RCC 7860 (cell line): ENCODE measurements at places on chromosomes 16 and 17.
A peak's percentile ranks its signal among the peaks of the same experiment; 100 is the strongest.

GRCh38 chr17:63439687-63440086, 6.4 kb downstream of the CYB561 start:
- no peak for DNase-seq

GRCh38 chr16:86888231-86889053, 310.1 kb downstream of the FOXL1 start:
- DNase-seq: no peak

DNA sequence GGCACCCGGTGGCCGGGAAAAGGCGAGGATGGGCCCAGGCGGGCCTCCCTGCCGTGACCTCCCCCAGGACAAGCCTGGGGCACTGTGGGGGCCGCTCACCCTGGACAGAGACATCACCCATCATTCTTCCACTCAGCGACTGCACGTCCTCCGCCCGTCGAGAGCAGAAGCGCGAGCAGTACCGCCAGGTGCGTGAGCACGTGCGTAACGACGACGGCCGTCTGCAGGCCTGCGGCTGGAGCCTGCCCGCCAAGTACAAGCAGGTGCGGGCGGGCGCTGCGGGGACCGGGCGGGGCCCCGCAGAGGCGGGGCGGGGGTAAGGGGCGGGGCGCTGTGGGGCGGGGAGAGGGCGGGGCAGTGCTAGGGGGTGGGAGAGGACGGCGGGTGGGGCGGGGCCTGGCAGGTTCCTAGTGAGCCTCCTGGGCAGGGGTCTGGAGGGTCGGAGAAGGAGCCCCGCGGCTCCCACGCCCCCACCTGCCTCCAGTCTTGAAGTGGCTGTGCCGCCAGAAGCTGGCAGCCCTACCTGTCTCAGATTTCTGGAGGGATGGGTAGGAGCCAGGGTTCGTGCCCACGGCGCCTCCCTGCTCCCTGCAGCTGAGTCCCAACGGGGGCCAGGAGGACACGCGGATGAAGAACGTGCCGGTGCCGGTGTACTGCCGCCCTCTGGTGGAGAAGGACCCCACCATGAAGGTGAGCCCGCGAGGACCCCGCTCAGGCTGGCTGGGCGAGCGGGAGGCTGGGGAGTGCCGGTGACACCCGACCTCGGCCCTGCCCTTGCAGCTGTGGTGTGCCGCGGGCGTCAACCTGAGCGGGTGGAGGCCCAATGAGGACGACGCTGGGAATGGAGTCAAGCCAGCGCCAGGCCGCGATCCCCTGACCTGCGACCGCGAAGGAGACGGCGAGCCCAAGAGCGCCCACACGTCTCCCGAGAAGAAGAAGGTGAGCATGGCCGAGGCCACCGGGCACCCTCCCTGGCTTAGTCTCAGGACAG, 7.5 kb downstream of the NME3 start:
- no peak for DNase-seq

- peak; percentile 98 for DNase-seq
These were observed 14.0 kb upstream of the SPHK1 start for GRCh38 chr17:76370261-76370993.

DNA sequence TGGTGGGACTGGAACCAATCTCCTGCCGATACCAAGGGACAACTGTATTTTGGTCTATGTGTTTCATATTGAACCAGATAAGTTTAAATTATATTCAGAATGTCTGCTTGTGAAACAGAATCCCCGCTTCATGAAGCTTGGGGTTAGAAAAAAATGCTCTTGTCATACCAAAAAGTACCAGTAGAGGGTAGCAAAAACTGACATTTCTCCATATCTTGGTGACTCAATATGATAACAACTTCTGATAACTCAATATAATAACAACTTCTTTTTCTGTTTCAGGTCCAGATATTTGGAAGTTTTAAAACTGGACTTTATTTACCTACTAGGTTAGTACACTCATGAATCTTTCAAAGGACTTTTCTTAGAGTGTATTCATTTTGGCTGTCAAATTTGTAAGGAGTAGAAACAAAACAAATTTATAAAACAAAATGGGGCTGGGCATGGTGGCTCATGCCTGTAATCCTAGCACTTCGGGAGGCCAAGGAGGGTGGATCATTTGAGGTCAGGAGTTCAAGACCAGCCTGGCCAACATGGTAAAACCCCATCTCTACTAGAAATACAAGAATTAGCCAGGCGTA, 52.3 kb upstream of the ADCY7 start:
- peak; percentile 54 for DNase-seq

DNA sequence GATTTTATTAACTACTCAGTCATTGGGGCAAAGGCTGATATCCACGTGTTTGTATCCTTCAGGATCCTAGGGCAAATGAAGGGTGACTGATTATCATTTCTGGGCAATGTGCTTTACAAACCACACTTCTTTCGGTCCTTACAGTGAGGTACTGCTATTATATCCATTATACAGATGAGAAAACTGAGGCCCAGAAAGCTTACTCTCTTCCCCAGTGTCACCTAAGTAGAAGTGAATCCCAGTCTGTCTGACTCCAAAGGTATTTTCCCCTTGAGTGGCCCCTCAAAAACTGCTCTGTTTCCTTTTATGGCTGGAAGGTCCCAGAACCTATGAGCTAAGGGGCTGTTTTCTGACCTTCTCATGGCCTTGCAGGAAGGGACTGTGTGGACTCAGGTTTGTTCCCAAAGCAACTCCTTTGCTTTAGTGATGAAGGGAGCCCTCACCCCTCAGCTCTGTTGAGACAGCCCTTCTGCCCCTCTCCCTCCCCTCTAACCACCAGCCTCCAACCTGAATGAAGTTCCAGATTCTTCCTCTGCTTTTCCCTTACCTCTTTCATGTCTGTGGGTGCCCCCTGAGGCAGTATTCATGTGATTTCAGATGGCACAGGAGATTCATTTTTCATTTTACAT, 27.4 kb upstream of the ADGRG1 start:
- DNase-seq: no peak

DNA sequence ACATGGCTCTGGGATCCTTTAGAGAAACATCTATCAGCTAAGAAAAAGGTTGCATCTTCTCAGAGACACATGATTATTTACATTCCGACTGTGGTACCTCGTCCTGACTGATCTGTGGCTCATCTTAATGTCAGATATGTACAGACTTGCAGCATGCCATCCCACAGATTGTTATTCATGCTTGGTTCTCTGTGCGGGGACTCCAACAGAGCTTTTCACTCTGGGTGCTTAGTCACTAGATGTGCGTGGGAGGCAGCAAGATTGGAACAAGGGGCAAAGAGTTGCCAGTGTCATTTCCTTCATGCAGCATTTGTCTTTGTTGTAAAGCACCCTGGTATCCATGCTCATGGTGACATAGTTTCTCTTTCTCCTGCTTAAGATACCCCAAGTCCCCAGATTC, 179.1 kb upstream of the CACNG5 start:
- peak; percentile 67 for DNase-seq

DNA sequence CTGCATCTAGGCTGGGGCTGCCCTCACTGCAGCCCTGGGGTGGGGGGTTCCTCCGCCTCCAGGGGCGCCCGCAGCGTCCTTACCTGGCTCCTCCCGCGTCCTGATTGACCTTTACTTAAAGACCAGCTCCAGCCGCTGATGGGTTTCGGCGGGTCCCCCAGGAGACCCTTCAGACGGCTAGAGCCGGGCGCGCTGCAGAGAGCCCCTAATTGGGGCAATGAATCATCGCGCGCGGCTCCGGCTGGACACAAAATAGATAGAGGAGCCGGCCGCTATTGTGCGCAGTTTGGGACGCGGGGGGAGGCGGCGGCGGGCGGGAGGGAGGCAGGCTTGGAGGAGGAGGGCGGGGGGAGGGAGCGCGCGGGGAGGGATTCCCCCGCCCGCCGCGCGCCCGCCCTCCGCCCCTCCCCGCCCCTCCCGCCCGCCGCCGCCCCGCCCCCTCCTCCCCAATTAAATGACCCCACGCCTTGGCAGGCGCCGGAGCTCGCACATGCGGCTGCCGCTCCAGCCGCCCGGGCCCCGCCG, 56.5 kb upstream of the CIBAR2 start:
- no peak for DNase-seq

DNA sequence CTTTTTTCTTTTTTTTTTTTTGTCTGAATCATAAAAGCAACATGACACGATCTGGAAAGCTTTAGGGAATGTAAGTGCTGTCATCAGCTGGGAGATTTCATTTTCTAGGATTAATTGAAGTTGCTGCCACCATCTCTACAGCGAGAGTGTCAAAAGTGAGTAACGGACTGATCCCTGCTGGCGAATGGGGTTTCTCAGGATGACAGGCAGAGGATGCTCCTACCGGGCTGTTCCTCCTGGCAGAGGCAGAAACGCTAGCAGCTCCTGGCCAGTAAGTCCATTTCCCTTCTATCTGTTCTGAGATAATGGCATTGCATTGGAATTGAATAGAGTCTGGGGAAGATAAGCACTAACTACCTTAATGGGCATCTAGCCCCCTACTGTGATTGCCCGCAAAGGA, 80.5 kb upstream of the KIFC3 start:
- DNase-seq: no peak

GRCh38 chr17:59361916-59362810, 30.7 kb downstream of the YPEL2 start:
- DNase-seq: peak; percentile 62

GRCh38 chr16:86523166-86523740, 12.9 kb downstream of the FOXF1 start:
- DNase-seq: no peak

DNA sequence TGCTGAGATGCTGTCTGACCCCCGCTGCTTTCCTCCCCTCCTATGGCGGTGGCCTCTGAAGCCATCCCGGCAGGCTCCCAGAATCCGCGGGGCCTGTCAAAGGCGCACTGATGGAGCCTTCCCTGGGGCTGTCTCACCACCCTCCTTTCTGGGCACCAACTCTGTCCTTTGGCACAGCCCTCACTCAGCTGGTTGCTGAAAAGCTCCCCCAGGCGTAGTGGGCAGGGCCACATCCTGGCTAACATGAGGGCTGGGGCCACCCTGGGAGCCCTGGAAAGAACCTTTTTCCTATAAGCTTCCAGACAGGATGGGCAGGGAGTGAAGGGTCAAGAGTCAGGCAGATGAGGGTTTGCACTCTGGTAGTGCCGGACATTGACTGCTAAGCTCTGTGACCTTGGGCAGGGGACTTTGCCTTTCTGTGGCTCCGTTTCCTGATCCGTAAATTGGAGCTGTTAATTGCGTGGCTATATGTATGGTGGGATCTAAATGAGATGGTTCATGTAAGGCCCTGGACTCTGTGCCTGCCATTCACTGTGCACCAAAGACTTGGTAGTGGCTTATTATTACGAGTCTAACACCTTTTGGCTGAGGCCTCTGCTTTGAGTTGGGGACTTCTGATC, 27.6 kb upstream of the LASP1NB start:
- DNase-seq: no peak

DNA sequence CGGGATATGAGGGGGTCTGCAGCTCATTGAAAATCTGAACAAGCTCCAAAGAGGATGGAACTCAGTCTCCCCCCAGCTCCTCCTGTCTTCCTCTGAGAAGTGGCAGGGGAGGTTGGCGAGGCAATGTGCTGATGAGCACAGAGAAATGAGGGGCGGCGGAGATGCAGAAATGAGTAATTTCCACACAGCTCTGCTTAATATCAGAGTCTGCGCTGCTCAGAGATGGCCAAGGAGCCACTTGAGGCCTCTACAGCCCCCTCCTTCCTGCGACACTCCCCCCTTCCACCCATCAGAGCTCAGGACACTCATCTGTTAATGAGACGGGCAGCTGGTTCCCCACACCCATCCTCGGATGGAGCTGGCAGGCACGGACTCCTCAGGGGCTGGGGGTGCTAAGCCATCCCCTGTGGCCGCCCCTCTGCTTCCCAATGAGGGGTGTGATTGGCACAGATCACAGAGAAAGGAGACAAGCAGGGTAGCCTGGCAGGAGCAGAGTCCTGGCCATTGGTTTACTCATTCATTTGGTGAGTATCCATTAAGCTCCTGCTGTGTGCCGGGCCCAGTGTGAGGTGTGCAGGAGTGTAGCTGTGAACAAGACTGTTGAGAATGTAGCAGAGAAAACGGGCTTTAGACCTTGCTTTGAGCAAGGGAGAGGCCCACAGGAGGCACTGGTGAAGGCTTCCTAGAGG, 12.7 kb upstream of the CRHR1 start:
- no peak for DNase-seq

GRCh38 chr16:81649561-81650184, 129.4 kb upstream of the PLCG2 start:
- peak; percentile 18 for DNase-seq

DNA sequence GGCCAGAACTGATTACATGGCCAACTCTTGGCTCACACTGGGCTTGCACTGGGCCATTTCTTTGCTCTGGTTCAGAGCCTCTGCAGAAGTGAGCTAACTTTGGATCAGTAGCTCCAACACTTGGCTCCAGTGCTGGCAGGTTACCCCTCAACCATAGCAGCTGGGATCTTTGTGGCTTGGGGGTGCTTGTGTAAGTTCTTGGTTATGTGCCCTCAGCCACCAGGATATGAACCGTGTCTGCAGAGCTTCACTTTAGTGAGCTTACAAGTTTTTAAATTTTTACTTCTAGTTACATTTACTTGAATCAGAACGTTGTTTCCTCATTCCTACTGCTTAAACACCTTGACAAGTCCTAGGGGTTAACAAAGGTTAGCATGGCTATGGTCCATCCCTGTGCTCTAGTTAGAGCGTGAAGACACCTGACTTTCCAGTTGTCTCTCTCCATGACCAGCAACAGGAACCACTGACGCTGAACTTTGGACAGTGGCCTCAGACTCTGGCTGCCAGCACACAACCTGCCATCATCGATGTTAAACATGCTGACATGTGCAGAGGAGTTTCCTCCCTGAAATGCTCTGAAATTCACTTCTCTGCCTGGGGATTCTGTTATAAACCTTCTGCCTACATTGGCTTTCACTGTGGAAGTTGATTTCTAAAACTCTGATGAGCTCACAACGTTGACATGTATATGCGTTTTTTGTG, 4.1 kb downstream of the PDF start:
- no peak for DNase-seq

DNA sequence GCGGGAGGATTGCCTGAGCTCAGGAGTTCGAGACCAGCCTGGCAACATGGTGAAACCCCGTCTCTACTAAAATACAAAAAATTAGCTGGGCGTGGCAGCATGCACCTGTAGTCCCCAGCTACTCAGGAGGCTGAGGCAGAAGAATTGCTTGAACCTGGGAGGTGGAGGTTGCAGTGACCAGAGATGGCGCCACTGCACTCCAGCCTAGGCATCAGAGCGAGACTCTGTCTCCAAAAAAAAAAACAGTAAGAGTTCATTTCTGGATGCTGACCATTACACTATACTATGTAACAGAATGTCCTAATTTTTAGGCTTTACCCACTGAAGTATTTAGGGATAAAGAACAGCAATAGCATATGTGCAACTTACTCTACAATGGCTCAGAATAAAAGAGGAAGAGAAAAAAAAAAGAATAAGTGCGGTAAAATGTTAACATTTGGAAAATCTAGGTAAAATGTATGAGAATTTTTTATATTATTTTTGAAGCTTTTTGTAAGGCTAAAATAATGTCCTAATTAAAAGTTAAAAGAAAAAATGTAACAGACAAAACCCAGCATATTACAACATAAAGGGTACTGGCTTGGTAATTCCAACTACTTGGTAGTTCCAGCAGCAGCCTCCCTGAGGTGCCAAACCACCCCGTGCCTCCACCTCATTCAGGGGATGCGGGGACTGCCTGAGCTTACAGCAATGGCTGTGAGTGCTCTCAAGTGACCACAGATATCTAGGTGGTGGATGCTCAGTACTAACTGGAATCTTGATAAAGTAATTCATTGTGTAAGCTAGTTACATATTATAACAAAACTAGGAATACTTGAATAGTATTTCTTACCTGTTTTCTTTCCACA, 10.9 kb downstream of the COPS3 start:
- DNase-seq: no peak
